ENCODE measurements at places on chromosomes 2 and 18.
A peak's percentile ranks its signal among the peaks of the same experiment; 100 is the strongest.

DNA sequence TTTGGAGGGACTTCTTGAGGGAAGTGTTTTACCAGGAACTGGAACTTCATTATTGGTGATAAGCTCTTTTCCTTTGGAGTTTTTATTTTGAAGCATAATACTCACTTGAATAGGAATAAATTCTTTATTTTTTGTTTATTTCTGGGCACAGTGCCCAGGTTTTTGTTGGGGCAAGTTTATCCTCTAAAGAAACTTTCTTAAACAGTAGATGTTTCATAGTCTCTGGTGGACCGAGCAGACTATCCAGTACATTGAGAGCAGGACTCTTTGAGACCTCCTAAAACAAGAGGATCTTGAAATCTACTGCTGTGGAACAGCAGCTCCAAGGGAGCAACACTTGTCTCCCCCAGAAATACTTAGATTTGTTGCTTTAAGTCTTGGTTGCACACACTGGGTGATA lies 109.4 kb downstream of the PARD3B start:
- no peak for DNase-seq

DNA sequence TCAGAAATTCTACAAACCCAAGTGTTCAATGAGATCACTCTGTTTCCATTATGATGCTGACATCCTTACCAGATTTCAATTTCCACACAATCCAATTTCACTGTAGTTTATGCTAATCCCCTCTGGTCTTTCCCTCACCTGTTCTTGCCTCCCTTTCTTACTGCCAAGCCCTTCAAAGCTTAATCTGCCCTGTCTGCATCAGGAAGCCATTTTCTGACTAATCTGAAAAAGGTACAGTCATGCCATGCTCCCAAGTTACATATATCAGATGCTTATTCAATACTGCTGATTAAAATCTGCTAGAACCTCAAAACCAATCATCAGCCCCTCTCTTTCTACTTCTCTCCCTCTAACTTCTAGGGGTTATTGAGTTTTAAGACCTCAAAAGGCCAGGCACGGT lies 8.9 kb downstream of the KRTCAP3 start:
- DNase-seq: no peak

DNA sequence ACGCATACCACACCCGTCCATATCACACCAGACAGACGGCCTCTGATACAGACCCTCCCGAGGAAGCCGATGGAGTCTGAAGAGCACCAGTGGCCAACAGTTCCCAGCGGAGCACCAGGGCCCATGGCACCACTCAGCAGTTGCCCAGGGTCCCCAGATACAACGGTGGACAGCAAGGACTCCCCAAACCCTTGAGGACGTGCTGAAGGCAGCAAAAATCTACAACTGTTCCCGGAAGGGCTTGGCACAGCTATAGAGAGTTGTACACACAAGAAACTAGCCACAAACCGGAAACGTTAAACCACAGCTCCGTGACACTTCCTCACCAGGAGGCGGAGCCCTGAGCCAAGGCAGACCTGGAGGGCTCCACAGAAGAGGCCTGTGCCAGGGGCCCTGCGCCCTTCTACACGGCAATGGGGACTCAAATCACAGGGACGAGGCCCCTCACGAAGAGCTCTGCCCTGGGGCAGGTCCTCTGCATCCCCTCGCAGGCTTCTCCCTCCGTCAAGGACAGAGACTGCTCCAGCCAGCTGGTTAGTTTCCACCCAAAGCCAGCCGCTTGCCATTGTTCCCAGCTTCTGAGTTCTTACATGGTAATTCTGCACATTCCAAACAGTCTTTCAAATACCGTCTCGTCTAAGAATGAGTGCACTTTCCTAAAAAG lies 133.4 kb downstream of the HDAC4 start:
- DNase-seq: peak; percentile 61

- DNase-seq: no peak
Observed at GRCh38 chr18:50277942-50278341, 3.4 kb downstream of the MBD1 start.

DNA sequence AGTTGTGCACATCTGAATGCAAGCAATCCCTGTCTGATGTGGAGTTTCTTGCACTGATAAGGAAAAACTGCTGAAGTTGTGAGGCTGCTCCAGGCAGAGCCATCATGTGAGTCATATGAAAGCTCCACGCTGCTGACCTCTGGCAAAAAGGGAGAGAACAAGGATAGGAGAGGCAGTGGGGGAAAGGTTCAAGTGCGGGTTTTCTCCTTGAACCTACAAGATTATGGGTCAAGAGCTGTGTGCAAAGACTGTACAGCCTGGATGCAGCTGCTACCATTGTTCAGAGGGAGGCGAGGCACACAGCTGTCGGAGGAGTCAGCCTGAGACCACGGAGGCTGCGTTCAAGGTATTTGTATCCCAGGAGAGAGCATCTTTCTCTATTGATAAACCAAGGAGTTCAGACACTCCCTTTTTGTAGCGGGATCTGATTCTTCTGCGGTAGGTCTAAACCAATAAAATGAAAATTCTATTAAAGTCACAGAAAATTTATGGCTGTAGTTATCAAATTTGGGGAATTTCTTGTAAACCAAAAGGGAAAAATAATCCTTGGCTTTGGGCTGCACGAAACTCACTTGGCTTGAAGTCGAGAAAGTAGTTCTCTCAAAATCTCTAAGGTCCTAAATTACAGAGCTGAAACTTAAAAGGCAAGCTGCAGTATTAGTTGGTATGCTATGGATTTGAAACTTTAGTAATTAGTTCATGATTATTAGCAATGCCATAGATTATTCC lies at the start of gene CDK15:
TSS of gene CDK15 (plus strand) at position 96 of the 729 bp plus-strand sequence. CDS start at position 224, 128 bp downstream.
- DNase-seq: peak; percentile 73

DNA sequence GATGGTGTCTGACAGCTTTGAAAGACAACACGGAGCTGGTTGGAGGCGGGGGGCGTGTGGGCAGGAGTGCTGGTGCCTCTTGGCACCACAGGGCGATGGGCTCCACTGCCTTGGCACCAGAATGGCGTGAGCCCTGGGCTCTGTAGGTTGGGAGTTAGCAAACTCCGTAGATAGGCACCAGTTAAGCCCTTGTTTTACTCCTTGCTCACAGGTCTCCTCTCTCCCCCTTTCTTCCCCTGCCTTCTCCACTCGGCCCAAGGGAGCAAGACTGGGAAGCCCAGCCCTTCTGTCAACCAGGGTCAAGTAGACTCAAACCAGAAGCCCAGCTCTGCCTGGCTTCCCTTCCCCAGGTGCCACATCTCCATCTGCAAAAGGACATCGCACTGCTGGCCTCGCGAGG lies 281.7 kb upstream of the ID2 start:
- DNase-seq: no peak

- DNase-seq: no peak
Observed at GRCh38 chr2:8631465-8632005, 50.3 kb upstream of the ID2 start.

- no peak for DNase-seq
Observed at GRCh38 chr2:31231571-31232302, 2.2 kb upstream of the EHD3 start.

GRCh38 chr2:111216811-111217652 lies 96.3 kb downstream of the BCL2L11 start:
- no peak for DNase-seq

- peak; percentile 47 for DNase-seq
Observed at GRCh38 chr2:157596992-157597681, 31.5 kb downstream of the ACVR1C start.
